ENCODE measurements at places on chromosomes 5 and 9. TPM values are rescaled to one million over a fixed set of nuclear protein-coding genes. Genes with fewer than 3 reads are reported as not detected.

C9orf153 gene
- total RNA-seq, result 0.42 TPM

ODF2 gene
- total RNA-seq, result 15.3 TPM

PHF24 gene
- 0.10 TPM for total RNA-seq

DNA sequence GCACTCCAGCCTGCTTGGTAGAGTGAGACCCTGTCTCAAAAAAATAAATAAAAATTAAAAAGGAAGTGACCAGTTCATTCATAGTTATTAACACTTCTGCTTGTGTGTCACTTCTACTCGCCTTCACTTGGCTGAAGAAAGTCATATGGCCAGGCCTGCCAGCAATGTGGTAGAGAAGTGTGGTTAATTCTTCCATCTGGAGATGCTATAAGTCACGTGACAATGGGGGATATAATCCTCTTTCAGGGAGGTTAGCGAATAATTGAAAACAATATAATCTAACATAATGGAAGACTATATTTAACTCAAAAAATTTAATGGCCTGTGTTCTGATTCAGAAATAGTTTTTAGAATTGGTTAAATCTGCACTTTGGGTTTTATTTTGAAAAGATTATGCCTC is 305.6 kb downstream of the DOCK8 start:
- no peak for DNase-seq

- DNase-seq, result no peak
Observed at GRCh38 chr5:14441641-14442040, 140.0 kb upstream of the OTULINL start.

GRCh38 chr5:108696951-108697715 is 50.6 kb upstream of the FER start:
- DNase-seq, result no peak

MYOT gene
- 8.7 TPM for total RNA-seq

FBP1 gene
- 1.3 TPM for total RNA-seq
